Caco-2 (cell line): ENCODE measurements at places on chromosomes 7 and 10. TPM values are rescaled to one million over a fixed set of nuclear protein-coding genes. Genes with fewer than 3 reads are reported as not detected.

The UNCX gene
- not detected in 2 replicates for total RNA-seq

The PBLD gene
- total RNA-seq: 13.2 and 15.3 TPM in 2 replicates

DNA sequence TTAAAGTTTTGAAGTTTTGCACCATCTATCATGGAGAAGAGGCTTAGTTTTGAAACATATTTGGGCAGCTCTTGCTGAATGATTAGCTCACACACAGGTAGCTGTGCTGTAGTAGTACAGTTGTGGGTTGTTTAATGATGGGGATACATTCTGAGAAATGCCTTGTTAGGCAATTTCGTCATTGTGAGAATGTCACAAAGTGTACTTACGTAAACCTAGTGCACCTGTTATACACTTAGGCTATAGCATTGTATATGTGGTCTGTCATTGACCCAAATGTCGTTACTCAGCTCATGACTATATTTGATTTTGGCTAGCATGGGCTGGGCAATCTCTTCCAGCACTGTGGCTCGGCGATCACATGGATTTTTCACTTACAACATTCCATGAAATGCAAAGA lies 247.2 kb upstream of the IGFBP3 start:
- no peaks in the 10 kb centered on the region for H3K4me1 ChIP-seq
- H3K27me3 ChIP-seq: no peaks in the 10 kb centered on the region; the same call in 1 of the 2 replicates
- no peak overlapping the region for H3K4me3 ChIP-seq
- H3K27ac ChIP-seq: no peak overlapping the region
- no peaks in the 10 kb centered on the region for H3K36me3 ChIP-seq

- no peak overlapping the region for H3K4me3 ChIP-seq
- no peak for DNase-seq
- no peak overlapping the region for H3K27ac ChIP-seq
- H3K27me3 ChIP-seq: no peaks in the 10 kb centered on the region
- H3K36me3 ChIP-seq: no peaks in the 10 kb centered on the region
- no peaks in the 10 kb centered on the region for H3K4me1 ChIP-seq
Measured at GRCh38 chr7:126702242-126703016, 550.3 kb downstream of the GRM8 start.

GRCh38 chr7:117816727-117817126 lies 56.5 kb downstream of the CTTNBP2 start:
- no peak overlapping the region for H3K27ac ChIP-seq
- H3K36me3 ChIP-seq: no peaks in the 10 kb centered on the region
- H3K4me3 ChIP-seq: no peak overlapping the region
- H3K27me3 ChIP-seq: no peaks in the 10 kb centered on the region
- DNase-seq: no peak
- H3K4me1 ChIP-seq: no peaks in the 10 kb centered on the region

- peak overlapping the region; percentile 62 for H3K4me3 ChIP-seq
- DNase-seq: no peak
- no peaks in the 10 kb centered on the region for H3K27me3 ChIP-seq
- H3K4me1 ChIP-seq: peaks cover 9% of the 10 kb centered on the region
Measured at GRCh38 chr10:14958872-14959220, 342 bp upstream of the MEIG1 start.

- no peaks in the 10 kb centered on the region for H3K4me1 ChIP-seq
- H3K36me3 ChIP-seq: no peaks in the 10 kb centered on the region
- no peak overlapping the region for H3K27ac ChIP-seq
- no peak for DNase-seq
- no peaks in the 10 kb centered on the region for H3K27me3 ChIP-seq
- H3K4me3 ChIP-seq: no peak overlapping the region
Measured at GRCh38 chr7:34281260-34281659, 375.9 kb downstream of the BMPER start.

- H3K27ac ChIP-seq: no peak overlapping the region
- no peak for DNase-seq
- H3K27me3 ChIP-seq: no peaks in the 10 kb centered on the region
- H3K4me1 ChIP-seq: no peaks in the 10 kb centered on the region
Measured at GRCh38 chr7:152568972-152569371, 107.0 kb downstream of the XRCC2 start.

DNA sequence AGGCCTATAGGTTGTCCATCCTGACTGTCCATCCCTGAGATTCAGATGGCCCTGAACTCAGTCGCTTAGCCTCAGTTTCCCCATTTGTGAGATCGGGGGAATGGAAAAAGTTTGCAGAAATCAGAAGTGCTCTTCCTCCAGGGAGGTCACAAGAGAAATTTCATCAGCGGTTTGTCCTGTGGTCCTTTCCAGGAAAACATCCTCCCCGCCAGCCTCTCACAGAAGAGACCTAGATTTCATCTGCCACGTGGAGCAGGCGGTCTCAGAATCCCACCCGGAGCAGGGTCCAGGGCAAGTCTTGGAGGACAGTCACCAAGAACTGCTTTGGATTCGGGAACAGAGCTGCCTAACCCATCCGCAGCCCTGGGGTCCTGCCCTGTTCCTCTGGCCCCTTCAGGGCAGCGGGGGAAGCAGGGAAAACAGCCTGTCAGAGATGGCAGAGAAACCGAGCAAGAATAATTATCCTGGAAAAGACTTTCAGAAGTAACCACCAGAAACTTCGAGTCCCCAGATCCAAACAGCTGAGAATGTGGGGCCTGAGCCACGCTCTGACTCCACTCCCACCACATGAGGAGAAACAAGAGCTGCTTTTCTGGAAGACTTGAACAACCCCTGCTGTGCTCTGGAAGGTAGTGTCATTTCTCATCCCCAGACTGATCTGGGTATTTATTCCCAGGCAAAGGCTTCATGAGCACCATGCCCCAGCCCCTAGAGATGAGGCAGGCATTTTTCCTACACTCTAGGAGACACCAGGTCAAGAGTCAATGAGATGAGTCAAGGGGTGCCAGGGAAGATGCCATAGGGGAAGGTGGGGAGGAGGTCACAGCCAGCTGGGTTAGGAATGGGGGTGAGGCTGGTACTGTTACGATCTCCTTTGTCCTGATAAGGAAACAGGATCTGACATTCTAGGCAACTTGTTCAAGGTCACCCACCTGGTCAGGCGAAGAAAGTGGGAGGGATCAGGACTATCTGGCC lies 1.1 kb upstream of the TNS3 start:
- no peak for DNase-seq
- H3K4me1 ChIP-seq: peaks cover 58% of the 10 kb centered on the region
- H3K27ac ChIP-seq: peak overlapping the region; percentile 92
- no peak overlapping the region for H3K4me3 ChIP-seq
- H3K27me3 ChIP-seq: no peaks in the 10 kb centered on the region
- H3K36me3 ChIP-seq: no peaks in the 10 kb centered on the region

The KCND2 gene
- not detected in 2 replicates for total RNA-seq

- no peak overlapping the region for H3K27ac ChIP-seq
- H3K36me3 ChIP-seq: no peaks in the 10 kb centered on the region; the same call in 1 of the 2 replicates
- H3K27me3 ChIP-seq: no peaks in the 10 kb centered on the region
- DNase-seq: no peak
- H3K4me3 ChIP-seq: no peak overlapping the region
Measured at GRCh38 chr7:16774294-16774693, 20.7 kb downstream of the TSPAN13 start.

GRCh38 chr7:30650421-30650808 lies 31.8 kb downstream of the CRHR2 start:
- H3K27me3 ChIP-seq: no peaks in the 10 kb centered on the region
- H3K27ac ChIP-seq: no peak overlapping the region
- DNase-seq: no peak
- no peaks in the 10 kb centered on the region for H3K36me3 ChIP-seq
- H3K4me3 ChIP-seq: no peak overlapping the region

The FAM25C gene
- not detected in 2 replicates for total RNA-seq
